ENCODE measurements at places on chromosomes 5 and 9.

- DNase-seq: no peak
These were observed 42.8 kb upstream of the EQTN start for GRCh38 chr9:27339661-27340284.

GRCh38 chr9:87178302-87178701 lies 231.0 kb upstream of the GAS1 start:
- no peak for DNase-seq

GRCh38 chr9:69555802-69556201 lies 116.4 kb downstream of the APBA1 start:
- no peak for DNase-seq

- DNase-seq: no peak
These were observed 409.2 kb downstream of the BNC2 start for GRCh38 chr9:16461137-16461840.

- no peak for DNase-seq
These were observed 122.8 kb downstream of the ADAMTS2 start for GRCh38 chr5:179222246-179223017.

- no peak for DNase-seq
These were observed 51.6 kb upstream of the EGFL7 start for GRCh38 chr9:136611119-136611518.

DNA sequence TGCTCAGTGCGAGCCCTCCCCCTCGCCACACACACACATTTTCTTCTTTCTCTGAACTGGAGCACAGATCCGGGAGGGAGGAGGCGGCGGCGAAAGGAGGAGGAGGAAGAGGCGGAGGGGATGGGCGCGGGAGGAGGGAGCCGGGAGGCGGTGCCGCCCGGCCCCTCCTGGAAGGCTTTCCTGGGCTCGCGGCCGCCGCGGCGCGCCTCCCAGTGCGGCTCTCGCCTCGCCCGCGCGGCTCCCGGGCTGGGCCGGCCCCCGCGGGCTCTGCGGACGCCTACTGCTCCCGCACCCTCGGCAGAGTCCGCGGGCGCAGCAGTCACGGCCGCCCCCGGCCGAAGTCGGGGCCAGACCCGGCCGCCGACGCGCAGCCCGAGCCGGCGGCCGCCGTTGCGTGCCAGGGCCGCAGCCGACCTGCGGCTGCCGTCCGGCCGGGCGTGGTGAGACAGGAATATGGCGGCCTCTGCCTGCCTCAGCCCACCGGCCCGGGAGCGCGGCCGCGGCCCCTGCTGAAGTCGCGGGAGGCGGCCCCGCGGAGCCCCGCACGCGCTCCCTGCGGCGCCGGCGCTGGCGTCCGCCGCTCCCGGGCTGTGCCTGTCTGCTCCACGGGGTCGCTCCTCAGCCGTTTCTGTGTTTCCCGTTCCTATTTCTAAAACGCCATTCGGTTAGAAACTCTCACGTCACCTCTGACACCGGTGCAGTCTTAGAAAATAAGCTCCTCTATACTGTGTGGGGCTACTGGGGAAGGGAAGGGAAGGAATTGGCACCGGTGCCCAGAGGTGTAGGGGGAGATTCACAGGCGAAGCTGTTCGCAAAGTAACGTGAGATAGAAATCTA lies 500 bp upstream of the GNAQ start:
- peak; percentile 52 for DNase-seq

DNA sequence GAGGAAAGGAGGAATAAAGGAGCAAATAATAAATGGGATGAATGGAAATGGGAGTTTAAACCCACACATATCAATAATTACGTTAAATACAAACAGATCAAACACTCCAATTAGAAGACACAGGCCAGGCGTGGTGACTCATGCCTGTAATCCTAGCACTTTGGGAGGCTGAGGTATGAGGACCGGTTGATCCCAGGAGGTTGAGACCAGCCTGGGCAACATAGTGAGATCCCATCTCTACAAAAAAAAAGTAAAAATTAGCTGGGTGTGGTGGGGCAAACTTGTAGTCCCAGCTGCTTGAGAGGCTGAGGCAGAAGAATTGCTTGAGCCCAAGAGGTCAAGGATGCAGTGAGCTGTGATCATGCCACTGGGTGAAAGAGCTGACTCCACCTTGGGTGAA lies 3.7 kb downstream of the BAAT start:
- DNase-seq: no peak

DNA sequence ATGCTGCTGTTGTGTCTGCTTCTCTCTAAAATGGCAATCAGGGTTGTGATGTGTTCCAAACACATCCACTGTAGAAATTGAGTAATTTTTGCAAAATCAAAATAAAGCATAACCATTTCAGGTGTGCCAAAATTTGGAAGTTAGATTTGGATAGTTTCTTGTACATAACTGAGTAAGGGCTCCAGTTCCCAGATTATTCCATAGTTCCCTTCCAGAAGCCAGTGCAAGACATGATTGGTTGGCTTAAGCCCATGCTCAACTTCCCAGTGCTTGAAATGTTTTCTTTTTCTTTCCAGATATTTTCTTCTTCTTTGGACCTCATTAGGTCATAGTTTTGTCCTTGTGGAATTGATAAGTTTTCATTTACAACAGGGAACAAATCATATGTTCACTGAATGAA lies 64.2 kb downstream of the SNCAIP start:
- no peak for DNase-seq

GRCh38 chr5:146179696-146180095 lies 2.8 kb downstream of the LARS1 start:
- no peak for DNase-seq

GRCh38 chr5:88941581-88941980 lies 58.6 kb upstream of the MEF2C start:
- DNase-seq: no peak

GRCh38 chr5:96997265-96997859 lies 61.5 kb downstream of the LNPEP start:
- DNase-seq: no peak

DNA sequence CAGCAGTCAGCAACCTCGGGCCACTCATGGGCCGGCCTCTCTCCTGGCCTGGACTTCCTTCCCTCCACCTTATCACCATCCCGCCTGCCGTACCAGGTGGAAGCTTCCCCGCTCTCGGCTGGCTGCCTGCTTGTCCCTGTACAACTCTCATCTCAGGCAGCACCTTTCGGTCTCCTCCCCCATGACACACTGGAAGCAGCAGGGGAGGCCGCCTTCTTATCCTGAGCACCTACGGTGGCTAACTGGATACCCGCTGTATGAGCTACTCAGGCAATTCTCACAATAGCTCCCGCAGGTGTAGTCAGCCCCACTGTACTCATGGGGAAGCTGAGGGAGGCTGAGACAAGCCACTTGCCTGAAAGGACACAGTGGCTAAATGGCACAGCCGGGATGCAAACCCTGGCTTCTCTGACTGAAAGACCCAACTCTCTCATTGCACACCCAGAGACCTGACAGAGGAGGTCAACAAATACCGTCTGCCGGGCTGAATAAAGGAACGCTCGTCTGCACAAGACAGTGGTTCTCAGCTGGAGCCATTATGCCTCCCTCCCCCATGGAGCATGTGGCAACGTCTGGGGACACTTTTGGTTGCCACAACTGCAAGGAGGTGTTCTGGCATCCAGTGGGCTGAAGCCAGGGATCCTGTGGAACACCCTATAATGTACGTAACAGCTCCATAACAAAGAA lies 9.6 kb downstream of the STK10 start:
- DNase-seq: no peak

DNA sequence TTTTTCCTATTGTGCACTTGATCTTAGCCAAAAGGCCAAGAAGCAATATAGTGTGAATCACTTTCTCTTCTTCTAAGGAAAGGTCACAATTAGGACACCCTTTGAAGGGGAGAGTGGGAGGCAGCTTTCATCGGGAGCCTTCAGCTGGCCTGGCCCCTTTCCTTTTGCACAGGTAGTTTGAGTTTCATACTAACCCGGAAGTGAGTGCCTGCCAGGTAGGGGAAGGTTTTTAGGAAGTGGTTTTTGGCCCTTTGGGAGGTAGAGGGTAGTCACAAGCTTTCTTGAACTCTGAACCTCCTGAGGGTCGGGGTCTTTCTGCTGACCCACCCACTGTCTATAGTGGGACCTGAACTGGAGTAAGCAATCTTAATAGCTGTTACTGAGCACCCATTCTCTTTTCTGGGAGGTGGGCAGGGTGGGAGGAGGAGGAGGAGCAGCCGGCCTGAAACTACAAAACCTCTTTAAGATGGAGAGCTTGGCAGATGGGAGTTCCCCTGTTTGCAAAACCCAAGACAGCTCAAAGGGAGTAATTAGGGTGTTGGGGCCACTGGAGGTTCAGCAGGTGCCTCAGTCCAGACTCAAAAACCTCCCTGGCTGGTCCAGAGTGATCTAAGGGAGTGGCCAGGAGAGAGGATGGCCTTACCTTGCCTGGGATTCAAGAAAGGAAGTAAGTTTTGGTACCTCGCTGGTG lies 6.0 kb downstream of the LARP1 start:
- DNase-seq: peak; percentile 12

All from T-helper 17 cell (primary cell).